ENCODE measurements at places on chromosomes 4 and X. TPM values are rescaled to one million over a fixed set of nuclear protein-coding genes. Genes with fewer than 3 reads are reported as not detected.

DNA sequence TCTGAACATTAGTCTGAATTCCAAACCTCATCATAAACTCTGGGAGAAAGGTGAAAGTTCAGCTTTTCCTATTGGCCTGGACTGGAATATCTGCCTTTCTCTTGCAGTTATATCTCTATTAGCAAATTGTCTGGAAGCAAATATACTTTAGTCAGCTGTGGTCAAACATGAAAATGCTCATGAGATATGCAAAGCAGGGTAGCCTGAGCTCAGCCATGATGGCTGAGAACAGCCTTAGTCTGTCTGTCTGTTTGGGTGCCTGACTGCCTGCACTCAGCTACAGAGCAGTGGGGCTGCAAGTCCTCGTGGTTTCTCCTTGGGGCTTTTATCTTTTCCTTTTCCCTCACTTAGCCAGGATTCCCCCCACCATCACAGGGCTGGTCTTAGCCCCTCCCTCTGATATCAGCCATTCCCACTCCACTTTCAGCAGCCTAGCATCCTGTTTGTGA, 19.5 kb upstream of the PGRMC2 start:
- no peak for DNase-seq

DNA sequence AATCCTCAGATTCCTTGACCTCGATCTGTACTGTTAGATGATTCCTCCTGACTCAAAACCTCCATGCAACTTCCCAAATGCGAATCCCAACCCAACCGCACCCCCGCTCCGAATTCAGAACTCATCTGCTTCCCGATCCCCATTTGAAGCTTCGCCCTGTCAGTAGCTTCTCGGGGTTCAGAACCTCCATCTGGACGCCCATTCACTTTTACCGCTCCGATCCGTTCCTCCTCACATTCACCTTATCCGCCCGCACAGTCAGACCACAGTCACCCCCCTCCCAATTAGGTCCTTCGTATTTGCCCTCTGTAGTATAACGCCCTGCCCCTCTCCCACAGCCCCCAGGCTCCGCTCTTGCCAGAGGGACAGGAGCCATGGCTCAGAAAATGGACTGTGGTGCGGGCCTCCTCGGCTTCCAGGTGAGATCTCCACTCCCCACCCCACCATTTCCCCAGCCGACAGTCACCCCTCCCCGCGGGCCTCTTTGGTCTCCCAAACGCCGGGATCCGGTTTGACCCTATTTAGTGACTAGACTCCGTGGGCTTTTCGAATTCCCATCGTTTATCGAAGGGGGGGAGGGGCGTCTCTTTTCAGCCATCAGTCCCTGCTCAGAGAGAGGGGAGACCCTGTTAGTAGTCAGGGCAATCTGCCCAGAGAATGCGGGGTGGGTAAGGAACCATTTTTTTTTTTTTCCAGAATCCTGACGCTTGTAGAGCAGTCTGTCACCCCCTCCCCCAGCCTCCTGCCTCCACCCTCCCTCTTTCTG, 691 bp downstream of the MAGED1 start:
- DNase-seq = peak; percentile 22

DNA sequence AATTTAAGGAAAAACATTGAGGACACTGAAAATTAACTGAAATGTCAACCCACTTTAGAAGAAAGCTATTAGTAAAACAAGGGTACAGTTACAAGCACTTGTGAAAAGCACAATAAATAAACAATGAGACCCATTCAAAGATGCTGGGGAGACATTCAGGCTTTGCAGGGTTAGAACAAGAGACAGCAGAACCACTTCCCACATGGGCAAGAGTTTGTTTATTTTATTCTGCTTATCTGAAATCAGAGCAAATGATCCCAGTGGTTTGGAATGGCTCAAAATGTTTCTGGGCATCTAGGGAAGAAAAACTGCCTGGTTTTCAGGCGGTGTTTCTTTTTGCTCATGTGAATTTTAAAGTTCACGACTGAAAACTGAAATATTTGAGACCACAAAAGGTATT, 42.4 kb downstream of the PPP3CA start:
- DNase-seq = no peak

- DNase-seq = no peak
Measured at GRCh38 chr4:88830598-88830997, 133.0 kb upstream of the NAP1L5 start.

DNA sequence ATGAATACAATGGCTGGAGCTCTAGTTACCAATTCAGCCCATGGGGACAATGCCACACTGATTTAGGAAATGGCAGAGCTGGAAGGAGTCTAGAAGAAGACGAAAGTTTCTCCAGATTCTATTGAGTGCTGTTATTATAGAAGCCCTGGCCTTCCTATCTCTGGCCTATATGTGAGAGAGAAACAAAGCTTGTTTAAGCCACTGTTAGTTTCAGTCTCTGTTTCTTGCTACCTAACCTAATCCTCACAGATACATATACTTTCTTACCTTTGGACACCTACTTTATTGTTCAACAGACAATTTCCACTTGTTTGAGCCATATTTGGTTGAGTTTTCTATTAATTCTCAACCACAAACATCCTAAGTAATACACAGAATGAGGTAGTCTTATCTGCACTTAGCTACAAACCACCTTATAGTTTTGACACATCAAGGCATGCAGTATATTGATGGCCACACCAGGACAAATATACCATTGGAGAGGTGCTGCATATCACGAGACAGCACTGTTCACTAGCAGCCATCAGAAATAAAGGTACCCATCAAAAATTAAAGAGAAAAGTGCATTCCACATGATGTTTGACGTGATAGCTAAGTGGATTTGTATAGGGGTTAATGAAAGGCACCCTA, 190.2 kb downstream of the SMIM20 start:
- DNase-seq = no peak

The SERTM2 gene
- total RNA-seq = not detected

- DNase-seq = peak; percentile 44
Measured at GRCh38 chrX:153598541-153599191, at the start of gene CCNQ. TSS of gene CCNQ (minus strand) at chrX:153599139. CDS start at chrX:153599073, 66 bp downstream.

The SOX3 gene
- not detected for total RNA-seq

The RIBC1 gene
- total RNA-seq = 0.52 TPM

The UPF3B gene
- 3.7 TPM for total RNA-seq

The PAGE1 gene
- total RNA-seq = not detected

DNA sequence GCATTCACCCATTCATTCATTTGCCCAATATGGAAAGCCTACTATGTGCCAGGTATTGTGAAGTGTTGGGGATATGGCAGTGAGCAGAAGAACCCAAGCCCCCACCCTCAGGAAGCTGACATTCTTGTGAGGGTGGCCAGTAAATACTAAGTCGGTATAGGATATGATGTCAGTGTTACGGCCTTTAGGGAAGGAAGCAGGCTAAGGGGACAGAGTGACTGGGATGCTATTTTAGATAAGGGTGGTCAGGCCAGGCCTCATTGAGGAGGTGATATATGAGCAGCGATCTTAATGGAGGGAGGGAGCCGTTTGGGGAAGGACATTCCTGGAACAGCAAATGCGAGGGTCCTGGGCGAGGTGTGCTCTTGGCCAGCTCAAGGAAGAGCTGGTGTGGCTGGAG, 2.0 kb downstream of the ATP6AP1 start:
- DNase-seq = no peak

- no peak for DNase-seq
Measured at GRCh38 chr4:43959976-43960375, 488.6 kb downstream of the KCTD8 start.

DNA sequence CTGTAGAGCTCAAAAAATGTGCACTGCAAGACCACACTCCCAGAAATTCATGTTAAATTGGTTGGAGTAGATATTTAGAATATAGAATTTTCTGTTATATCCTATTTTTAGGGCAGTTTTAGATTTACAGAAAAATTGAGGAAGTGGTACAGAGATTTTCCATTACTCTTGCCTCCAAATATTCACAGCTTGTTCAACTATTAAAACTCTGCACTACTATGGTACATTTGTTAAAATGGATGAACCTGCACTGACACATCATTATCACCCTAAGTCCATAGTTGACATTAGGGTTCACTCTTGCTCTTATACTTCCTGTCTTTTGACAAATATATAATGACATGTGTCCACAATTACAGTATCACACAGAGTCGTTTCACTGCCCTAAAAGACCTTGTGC, 1724.5 kb downstream of the C4orf33 start:
- no peak for DNase-seq

DNA sequence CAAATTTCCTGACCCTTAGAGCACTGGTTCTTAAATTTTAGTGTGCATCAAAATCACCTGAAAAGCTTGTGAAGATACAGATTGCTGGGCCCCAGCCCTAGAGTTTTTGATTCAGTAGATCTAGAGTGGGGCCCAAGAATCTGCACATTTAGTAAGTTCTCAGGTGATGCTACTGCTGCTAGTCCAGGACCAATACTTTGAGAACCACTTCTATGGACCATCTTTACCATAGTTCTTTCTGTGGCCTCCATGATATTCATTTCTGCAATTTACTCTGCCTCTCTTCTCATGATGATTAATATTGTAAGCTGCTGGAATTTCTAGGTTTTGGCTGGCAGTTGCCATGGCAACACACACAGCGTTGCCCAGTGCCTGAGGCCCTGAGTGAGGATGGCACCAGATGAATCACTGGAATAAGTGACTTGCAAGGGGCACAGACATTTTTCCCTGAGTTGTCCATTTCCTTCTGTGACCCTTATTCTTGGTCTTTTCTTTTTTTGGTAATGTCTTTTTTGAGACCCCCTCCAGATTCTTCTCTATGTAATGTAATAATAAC, 83.6 kb downstream of the PPP1R2C start:
- DNase-seq = no peak

- no peak for DNase-seq
Measured at GRCh38 chr4:52157641-52158316, 106.7 kb downstream of the SPATA18 start.

The ZMAT1 gene
- total RNA-seq = 4.5 TPM

GRCh38 chr4:171376724-171377123, 436.5 kb upstream of the GALNTL6 start:
- no peak for DNase-seq

- DNase-seq = no peak
Measured at GRCh38 chr4:43512253-43512652, 619.7 kb downstream of the GRXCR1 start.

The FGF2 gene
- 5.2 TPM for total RNA-seq

GRCh38 chr4:3285558-3286334, 7.1 kb upstream of the RGS12 start:
- DNase-seq = no peak

The CLDN22 gene
- not detected for total RNA-seq

The GATA1 gene
- not detected for total RNA-seq

The ARHGAP6 gene
- 2.8 TPM for total RNA-seq

The NAA11 gene
- total RNA-seq = not detected

The LPAR4 gene
- total RNA-seq = 0.15 TPM

GRCh38 chrX:34559325-34559724, 97.8 kb downstream of the TMEM47 start:
- no peak for DNase-seq

DNA sequence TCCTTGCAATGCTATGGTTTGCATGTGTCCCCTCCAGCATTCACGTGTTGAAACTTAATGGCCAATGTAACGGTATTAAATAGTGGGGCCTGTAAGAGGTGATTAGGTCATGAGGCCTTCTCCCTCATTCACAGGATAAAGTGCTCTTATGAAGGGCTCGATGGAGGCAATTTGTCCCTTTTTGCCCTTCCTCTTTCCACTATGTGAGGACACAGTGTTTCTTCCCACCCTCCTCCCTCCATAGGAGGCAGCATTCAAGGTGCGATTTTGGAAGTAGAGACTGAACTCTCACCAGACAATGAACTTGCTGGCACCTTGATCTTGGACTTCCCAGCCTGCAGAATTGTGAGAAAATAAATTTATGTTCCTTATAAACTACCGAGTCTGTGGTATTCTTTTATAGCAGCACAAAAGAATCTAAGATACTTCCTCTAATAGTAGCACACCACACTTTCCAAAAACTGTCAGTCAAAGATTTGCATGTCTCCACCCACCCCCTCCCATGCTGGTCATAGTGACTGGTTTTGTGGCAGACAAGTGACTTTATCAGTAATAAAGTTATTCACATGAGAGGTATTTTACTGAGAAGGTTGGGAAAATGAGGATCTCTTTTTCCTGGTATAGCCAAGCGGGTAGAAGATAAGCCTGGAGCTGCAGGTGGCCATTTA, 113.5 kb upstream of the TTC29 start:
- no peak for DNase-seq

The KIF4A gene
- total RNA-seq = 0.40 TPM

The VSIG1 gene
- total RNA-seq = not detected

DNA sequence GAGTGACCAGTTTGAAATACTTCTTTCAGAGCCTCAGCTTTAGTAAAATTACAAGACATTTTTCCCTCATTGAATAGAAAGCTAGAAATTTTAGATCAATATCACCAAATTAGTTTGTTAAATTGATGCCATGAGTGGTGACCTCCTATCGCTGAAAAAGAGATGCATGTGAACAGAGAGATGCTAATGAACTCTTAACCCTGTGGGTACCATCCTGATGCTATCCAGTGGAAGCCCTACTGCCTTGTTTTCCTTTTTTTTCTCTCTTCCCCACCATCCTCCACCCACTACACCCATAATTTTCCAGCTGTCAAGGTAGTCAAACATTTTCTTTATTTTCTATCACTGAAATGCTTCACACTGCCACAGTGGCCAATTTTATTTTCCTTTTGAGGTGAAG, 61.9 kb downstream of the PPEF1 start:
- no peak for DNase-seq
